AG04450 (cell line): ENCODE measurements at places on chromosomes 3 and 15.
A peak's percentile ranks its signal among the peaks of the same experiment; 100 is the strongest.

DNA sequence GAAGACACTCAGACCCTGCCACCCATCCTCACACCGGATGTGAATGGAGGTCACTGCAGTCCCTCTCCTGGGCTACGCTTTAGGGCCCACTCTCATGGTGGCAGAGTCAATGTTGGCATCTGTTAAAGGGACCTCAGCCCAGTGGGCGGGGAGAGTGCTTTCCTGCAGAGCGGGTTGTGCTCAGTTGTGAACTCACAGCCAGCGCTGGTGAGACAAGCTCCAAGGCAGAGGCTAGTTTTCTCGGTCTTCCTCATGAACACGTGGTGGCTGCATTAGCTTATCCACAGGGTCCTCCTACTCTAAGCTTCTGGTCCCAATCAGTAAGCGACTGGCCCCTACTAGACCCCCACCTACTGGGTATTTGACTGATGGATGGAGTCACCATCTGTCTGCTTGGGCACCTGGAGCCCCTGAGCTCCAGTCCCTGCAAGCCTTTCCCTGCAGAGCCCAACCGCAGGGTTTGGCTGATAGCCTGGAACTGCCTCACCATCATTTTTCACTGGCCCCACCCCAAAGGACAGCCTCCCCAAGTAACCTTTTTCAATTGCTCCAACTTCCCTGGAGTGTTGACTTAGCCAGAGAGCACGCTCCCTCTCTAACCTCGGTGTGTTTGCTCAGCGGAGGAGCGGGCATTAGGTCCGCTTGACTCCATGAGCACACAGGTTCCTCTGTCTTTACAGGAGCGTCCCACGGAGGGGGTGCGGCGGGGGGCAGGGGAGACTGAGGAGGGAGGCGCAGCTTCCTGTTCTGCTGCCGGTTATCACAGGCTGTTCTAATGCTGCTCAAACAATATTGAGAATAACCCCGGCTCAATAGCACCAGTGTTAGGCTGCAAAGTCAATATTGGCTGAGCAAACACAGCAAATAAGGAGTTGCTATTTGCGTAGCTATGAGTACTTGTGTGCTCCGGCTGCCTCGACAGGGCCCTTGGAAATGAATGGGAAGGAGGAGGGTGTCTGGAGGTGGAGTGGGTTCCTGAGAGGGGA lies 141.7 kb downstream of the RPLP1 start:
- no peak for DNase-seq

- DNase-seq, result no peak
Measured at GRCh38 chr3:73520931-73521461, 103.7 kb downstream of the PDZRN3 start.

- no peak for DNase-seq
Measured at GRCh38 chr3:41204369-41204768, 5.1 kb downstream of the CTNNB1 start.

- no peak for DNase-seq
Measured at GRCh38 chr3:79038057-79038456, 729.7 kb downstream of the ROBO1 start.

- DNase-seq, result no peak
Measured at GRCh38 chr15:85002517-85002916, 20.9 kb downstream of the PDE8A start.

DNA sequence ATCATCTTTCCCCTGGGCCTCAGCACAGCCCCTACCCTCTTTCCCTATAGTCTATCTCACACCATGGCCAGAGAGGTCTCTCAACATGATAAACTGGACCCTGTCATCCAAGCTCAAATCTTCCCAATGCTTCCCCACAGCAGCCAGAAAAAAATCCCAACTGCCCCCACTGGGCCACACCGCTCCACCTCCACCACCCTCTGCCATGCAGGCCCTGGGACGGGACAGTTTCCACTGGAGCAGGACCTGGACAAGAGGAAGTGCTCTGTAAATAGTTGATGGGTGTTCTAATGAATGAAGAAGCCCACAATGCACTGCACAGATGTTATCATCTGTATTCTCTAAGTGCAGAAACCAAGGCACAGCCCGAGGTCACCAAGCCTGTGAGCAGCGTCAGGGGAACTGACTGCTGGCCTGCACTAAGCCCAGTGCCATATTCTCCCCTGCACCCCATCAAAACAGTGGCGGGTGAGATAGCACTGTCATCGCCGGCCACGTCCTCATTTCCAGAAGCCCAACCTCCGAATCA lies 161.1 kb downstream of the NUP210 start:
- no peak for DNase-seq

DNA sequence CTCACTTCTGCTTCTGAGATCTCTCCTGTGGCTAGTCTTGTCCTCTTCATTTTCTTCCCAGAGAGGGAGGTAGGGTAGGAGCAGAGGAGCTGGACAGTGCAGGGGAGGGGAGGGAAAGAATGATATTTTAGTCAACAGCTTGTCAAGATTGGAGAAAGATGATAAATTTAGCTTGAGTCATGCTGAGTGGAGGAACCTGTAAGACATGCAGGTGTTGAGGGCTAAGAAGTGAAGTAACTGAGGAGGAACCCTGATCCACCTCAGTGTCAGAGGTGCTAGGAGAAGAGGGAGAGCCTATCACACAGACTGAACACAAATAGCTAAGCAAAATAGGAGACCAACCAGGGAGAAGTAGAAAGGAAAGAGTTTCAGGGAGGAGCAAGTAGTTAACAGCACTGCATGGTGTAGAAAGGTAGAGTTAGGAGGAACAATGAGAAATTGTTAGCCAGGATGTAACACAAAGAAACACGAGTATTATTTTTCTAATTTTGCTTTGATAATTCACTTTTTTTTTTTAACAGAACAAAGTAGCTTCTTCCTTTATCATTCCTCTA lies 108.2 kb upstream of the CHRM5 start:
- DNase-seq, result no peak

GRCh38 chr3:112297714-112298113 lies 3.7 kb upstream of the SLC9C1 start:
- no peak for DNase-seq

- DNase-seq, result no peak
Measured at GRCh38 chr3:106217745-106218144, 348.9 kb upstream of the CBLB start.

DNA sequence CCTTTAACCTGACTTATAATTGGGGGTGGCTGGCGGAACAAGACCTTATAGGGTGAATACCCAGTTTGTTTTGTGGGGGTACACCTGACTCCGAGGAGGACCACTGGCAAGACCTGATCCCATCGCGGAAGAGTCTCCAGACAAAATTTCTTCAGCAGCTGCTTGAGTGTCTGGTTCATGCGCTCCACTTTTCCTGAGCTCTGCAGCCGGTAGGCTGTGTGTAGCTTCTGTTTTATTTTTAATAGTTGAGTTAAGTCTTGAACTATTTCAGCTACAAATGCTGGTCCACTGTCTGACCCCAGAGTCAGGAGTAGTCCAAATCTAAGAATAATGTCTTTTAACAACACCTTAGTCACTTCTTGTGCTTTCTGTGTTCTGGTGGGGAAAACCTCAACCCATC lies 21.2 kb upstream of the NOX5 start:
- no peak for DNase-seq

- no peak for DNase-seq
Measured at GRCh38 chr3:123367467-123368154, 81.3 kb downstream of the ADCY5 start.

- DNase-seq, result no peak
Measured at GRCh38 chr3:158809642-158810041, 7.8 kb downstream of the MFSD1 start.

DNA sequence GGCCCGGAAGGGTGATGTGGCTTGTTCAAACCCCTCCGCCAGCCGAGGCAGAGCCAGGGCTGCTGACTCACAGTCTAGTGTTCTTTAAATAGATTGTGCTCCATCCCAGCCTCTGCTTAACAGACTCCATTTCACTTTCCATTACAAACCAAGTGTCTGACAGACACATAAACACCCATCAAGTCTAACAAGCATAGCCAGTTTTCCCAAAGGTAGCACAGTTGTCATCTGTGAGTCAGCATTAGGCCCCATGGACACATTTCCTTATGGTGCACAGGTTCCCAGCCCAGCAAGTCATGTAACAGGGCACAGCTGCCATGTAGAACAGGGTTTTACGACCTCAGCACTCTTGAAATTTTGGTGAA lies 109.9 kb upstream of the RAP2B start:
- DNase-seq, result peak; percentile 69

DNA sequence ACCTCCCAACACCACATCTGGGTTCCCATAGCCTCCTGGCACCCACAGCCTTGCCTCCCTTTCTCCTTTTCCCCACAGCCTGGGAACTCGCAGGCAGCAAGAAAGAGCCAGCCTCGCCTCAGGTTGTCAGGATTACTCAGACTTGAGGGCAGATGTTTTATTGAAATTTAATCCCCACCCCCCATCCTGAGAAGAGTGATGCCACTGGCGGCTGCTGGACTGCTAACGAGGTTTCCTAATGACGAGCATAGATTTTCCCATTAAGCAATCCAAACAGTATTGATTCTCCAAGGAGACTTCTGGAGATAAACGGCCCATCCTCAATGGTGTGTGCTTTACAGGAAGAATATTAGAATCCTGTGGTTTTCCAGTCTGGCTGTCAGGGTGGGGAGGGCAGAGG lies 13.7 kb downstream of the SHF start:
- no peak for DNase-seq

DNA sequence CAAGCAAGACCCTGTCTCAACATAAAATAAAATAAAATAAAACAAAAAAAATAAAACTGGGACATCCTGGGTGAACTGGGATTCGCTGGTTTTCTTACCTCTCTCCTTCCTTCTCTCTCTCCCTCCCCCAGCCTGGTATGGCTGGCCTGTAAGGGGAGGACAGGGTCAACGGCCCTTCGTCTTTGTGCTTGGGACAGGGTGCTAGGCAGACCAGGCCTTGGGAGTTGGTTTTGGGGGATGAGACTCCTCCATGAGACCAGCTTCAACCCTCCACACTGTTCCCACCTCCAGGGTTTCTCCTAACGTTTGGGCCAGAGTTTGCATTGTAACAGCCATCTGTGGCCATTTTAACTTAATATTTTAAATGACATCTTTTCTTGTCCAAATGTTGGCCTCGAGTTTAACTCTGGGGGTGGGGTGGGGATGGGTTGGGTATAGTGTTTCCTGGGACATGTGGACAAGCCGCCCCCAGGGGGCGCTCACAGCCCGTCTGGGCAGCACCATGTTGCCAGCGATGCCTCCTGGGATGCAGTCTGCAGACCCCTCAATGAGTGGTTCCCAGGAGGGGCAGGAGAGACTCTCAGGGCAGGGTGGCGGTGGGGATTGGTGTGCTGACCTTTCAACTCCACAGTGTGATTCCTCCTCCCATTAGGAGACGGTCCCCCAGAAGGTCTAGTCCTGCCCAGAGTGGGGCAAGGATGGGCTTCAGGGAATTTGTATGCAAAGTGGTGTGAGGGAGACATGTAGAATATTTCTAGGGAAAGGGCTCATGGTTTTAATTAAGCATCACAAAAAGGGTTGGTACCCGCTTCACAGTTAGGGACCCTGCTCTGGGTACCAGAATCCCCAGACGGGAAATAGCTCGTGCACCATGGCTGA lies 37.7 kb upstream of the LCTL start:
- DNase-seq, result peak; percentile 39

DNA sequence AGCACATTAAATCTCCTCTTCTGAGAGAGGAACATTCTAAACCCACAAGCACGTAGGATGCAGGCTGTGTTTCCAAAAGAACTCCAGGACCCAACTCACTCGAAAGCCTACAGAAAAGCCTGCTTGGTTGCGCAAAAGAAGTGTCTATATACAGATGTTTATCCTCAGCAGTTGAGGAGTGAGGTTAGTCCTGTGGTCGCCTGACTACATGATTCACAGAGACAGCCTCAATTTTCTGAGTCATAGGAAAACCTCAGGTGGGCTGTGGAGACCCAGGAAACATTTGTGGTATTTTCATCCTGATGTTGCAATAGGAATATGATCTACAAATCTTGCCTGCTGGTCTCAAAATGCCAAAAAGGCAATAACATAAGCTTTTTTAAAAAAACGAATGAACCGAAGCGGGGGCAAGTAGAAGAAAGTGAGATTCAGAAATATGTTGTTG lies 183.8 kb upstream of the THRB start:
- peak; percentile 75 for DNase-seq

- DNase-seq, result no peak
Measured at GRCh38 chr15:75841626-75842025, 1.6 kb upstream of the UBE2Q2 start.

DNA sequence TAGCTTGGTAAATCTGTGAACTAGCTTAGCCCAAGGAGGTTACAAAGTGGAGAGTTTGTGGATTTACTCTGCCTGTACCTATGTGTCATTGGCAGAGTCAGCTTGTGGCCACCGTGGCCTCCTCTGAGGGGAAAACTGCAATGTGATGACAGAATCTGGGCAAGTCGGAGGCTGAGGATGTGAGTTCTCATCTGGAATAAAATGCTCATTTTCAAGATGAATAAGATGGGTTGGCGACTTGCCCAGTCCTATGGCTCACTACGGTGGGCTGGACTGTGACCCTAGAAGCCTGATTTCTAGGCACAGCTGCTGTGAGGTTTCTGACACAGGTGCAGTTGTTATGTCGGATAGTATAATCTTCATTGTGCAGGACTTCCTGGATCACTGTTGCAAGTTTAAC lies 83.7 kb downstream of the ETV5 start:
- DNase-seq, result peak; percentile 39

DNA sequence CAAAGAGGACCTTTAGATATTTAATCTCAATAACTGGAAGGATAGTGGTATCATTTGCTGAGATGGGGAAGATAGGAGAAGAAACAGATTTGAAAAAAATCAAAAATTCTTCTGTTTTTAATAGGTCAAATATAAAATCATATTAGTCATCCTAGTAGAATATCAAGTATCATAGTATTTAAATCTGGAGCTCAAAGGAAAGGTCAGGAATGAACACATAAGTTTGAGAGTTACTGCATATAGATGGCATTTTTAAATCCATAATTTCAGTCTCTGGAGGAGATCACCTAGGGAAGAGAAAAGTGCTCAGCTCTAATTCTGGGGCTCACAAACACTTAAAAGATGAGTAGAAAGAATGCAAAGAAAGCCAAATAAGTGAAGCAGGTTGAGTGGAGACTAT lies 24.9 kb upstream of the CFAP20DC start:
- DNase-seq, result no peak

DNA sequence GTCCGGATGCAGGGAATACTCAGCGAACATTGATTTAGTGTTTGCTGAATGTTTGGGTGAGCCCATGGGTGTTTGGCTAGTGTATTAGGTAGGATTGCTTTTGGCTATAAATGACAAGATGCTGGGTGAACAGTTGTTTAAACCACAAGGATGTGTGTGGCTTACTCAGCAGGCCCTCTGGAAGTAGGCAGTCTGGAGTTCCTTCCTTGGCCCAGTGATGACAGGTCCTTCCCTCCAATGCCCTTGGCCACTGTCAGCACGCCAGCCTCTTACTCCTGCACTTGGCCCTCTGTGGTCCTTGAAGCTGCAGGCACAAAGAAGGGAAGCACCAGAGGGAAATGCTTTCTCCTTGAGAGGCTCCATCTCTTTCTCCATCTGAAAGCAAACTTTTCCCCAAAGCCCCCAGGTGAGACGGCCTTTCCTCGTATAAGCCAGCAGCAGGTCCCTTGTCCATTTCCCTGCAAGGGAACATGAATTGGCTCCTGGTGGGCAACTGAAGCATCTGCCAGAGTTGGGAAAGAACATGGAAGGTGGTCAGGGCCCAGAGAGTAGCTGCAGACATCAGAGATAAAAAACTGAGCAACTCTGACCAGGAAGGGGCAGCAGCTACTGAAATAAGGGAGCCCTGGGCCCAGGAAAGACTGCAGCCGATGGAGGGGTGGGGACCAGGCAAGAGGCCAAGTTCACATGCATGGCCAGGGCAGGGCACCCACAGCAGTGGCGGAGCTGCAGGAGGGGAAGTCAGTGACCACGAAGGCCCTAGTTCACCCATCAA lies 105.0 kb downstream of the TPRA1 start:
- no peak for DNase-seq
